ENCODE measurements at places on chromosomes 16 and 17.

DNA sequence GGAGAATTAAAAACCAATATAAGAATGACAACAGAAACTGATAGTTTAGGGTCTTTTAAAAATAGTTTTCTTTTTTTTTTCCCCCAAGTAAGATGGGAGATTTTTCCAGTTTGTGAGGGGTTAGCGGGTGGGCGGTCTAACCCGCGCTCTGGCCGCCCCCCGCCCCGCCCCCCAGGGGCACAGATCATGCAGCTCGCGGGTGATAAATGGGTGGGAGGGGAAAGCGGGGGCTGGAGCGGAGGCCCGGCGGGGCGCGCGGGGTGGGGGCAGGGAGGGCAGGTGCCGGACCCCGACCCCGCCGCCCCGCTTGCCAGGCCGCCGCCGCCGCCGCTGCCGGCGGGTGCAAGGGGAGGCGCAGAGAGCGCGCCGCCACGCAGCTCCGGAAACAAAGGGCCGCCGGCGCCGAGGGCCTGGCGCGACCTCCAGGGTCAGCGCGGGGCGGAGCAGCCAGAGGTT, 60.1 kb upstream of the GSE1 start:
- DNase-seq: no peak

DNA sequence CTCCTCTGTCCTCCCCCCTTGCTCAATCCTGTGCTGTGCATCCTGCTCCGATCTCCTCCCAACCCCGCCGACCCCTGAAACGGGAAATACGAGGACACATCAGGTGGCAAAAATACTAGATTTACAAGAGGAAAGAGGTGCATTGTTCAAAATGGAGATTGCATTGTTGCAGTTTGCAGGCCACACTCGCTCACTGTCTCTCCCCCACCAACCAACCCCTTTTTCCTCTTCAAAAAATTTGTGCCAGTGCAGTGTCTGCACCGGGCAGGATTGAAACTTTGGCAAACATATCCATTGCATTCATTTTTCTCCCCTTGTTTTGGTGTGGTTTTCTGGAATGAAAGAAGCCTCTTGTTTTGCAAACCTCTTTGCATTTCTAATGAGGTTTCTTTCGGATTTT, 61.0 kb downstream of the RNF135 start:
- DNase-seq: no peak

- DNase-seq: no peak
Measured at GRCh38 chr16:64846966-64847365, 274.9 kb downstream of the CDH11 start.

DNA sequence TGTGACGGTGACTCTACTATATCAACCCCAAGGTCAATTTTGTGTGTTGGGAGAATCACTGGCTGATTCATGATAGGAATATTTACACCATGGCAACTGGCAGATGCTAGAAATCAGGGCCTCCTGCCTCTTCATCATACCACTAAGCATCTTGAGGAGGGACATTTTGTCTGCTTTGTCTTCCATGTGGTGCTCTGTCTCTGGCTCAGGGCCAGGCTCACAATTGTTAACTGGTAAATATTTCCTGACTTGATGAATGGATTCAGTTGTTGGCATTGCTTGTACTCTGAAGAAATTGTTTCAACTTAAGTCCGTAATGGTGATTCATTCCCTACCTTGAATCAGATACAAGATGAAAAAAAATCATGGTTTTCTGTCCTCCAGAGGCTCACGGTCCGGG, 292.7 kb downstream of the HAPSTR1 start:
- no peak for DNase-seq

- DNase-seq: peak; percentile 14
Measured at GRCh38 chr16:12661656-12662172, 142.0 kb downstream of the CPPED1 start.

GRCh38 chr16:66847533-66848067, 3.4 kb downstream of the CA7 start:
- DNase-seq: no peak

DNA sequence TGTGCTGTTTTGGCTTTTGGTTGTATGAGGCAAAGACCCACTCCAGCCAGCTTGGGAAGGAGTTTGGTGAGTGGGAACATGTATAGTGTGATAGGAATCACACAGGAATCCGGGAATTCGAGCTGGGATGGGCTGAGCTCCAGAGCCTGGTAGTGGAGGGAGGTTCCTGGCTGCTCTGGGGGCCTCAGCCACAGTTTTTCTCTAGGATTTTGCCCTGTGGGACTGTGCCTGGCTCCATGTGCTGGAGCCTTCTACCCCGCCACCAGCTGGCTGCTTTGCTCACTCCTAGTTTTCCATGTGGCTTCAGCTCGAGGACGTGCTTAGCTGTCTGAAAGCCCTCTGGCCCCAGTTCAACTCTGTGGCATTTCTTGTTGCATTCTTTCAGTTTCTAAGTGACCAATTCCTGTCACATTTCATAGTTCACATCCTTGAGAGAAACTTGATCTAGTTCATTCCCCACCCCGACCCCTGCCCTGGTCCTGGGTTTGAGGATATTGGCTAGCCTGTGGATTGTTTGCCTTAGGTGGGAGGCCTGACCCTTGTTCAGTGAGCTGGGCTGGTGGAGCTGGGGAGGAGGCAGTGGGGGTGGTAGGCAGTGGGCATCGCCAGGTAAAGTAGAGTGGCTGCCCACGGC, 5.0 kb downstream of the SEC14L1 start:
- peak; percentile 19 for DNase-seq

GRCh38 chr16:85465328-85466303, 147.5 kb upstream of the GSE1 start:
- DNase-seq: no peak

DNA sequence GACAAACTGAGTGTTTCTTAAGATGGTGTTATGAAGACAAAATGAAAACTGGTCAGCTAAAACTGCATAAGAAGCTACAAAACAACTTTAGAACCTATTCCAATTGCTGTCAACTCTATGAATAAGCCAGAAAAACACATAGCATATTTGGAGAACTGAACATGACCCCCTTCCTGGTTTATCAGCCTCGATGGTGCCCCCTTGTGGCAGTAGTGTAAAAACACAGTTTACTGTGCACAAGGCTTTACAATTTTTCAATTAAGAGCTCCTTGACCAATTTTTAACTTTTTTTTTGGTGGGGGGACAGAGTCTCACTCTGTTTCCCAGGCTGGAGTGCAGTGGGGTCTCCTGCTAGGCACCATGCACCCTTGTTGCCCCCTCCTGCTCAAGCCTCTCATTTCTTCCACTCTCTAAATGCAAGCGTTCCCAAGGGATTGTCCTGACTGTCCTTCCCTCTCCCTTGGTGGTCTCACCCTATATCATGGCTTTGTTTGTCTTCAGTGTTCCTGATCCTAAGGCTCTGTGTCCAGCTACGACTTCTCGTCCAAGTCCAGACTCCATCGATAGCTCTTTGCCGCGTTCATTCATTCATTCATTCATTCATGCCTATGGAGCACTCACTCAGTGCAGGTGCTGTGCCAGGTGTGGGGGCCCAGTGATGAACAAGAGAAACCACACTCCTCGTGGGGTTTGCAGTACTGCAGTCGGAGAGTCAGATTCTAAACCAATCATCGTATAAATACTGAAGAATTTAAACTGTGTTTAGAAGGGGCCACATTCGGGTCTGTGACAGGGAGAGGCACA, 7.5 kb downstream of the EIF1 start:
- DNase-seq: peak; percentile 76

- DNase-seq: no peak
Measured at GRCh38 chr17:3981455-3981854, 17.2 kb upstream of the ATP2A3 start.

GRCh38 chr17:29099527-29099926, 56.6 kb downstream of the PIPOX start:
- no peak for DNase-seq

- no peak for DNase-seq
Measured at GRCh38 chr17:79057737-79058385, 16.8 kb upstream of the ENGASE start.

GRCh38 chr16:9567666-9568065, 476.2 kb downstream of the HAPSTR1 start:
- DNase-seq: peak; percentile 0

DNA sequence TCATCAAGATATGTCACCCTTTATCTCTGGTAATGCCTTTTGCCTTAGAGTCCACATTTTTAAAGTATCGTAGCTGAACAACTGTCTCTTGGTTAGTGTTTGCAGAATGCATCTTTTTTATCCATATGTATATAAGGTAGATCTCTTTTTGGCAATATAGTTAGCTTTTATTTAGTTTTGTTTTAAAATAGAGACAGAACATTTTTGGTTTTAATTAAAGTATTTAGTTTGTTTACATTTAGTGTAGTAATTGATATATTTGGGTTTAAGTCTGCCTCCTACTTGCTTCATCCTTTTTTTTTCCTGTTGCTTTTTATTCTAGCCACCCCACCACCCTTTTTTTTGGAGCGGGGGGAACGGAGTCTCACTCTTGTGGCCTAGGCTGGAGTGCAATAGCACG, 184.6 kb upstream of the CHMP6 start:
- DNase-seq: no peak

DNA sequence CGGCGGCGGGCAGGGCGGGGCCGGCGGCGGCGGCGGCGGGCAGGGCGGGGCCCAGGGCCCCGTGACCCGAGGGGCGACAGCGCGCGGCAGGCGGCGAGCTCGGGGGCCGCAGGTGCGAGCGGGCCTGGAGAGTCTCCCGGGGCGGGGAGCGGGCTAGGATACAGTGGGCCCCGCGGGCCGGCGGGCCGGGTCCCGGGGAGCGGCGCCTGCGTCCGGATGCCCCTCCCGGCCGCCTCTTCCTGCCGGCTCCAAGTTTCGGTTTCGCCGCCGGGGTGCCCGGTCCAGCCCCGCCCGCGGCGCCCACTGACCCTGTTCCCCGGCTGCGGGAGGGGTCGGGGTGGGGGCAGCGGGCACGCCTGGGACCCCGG, at the start of gene RNF213:
TSS of gene RNF213 (plus strand) at position 62 of the 368 bp plus-strand sequence. CDS start 2,830 bp downstream, outside the sequence.
- no peak for DNase-seq

DNA sequence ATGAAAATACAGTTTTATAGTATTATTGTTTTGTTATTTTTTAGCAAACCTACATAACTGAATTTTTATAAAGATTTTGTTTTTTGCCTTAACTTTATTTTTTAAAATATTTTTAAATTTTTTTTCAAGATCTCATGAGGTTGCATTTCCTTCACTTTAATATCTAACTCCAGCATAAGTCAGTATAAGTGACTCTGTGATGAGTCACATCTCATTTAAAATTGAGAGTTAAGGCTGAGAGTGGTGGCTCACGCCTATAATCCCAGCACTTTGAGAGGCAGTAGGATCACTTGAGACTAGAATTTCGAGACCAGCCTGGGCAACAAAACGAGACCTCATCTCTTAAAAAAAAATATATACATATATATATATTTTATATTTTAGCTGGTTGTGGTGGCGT, 44.0 kb downstream of the NLK start:
- DNase-seq: no peak

- DNase-seq: no peak
Measured at GRCh38 chr16:57828272-57829161, 26.2 kb upstream of the KIFC3 start.

- DNase-seq: no peak
Measured at GRCh38 chr16:12061336-12062055, 85.0 kb downstream of the SNX29 start.

DNA sequence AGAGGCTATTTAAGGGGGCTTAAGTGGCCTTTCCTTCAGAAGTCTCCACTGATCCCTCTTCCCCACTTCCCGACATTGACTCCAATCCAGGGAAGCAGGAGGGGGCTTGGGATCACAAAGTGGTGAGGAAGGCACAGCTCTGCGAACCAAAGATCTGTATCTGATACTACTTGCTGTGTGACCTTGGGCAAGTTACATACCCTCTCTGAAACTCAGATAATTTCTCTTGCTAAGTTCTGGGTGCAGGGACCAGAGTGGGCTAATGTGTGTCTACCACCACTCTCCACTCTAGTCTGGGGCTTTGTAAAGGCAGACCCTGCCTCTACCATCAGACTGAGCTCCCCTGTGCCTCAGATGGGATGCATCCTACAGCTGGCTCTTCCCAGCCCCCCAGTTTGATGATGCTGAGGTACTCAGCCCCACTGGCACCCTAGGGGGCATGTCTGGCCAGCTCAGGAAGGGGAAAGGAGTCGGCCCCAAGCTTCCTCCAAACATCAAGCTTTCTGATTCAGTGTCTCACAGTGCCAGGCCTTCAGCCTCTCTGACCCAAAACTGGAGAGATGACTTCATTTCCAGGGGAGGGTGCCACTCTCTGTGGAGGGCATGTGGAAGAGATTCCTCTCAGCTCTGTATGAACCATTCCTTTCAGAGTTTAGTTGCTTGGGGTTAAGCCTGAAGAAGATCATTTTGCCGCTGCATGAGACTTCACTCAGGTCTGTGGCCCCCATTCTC, 10.9 kb downstream of the DLX4 start:
- no peak for DNase-seq

GRCh38 chr17:53058031-53058430, 764.7 kb upstream of the KIF2B start:
- DNase-seq: no peak

DNA sequence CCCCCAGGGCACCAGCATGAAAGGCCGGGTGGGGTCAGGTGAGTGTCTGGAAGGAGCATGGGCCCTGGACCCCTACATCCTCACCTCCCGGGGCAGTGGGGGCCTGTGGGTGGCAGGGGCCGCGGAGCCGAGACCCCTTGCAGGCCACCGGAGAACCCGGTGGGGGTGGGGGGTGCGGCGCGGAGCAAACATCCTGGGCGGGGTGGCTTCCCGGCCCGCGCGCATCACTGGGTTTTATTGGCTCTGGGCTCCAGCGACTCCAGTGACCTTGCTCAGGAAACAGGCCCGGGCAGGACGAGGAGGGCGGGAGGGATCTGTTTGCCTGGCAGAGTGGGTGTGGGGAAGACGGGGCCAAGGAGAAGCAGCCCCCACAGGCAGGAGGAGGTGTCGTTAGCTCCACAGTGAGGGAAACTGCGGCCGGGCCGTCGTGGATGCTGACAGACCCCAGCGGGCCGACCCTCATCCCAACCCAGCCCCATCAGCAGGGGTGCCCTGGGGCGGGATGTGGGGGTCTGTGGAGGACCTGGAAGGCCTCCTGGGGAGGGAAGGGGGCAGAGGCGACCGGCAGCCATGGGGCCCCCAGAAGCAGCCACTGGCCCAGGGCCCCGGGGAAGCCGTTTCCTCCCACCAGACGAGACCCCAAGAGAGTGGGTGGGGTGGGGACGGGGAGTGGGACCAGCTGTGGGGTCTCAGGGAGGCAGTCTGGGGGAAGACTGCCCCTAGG, 10.6 kb downstream of the SSTR5 start:
- no peak for DNase-seq

GRCh38 chr17:73430165-73430680, 118.4 kb upstream of the CDC42EP4 start:
- DNase-seq: no peak

DNA sequence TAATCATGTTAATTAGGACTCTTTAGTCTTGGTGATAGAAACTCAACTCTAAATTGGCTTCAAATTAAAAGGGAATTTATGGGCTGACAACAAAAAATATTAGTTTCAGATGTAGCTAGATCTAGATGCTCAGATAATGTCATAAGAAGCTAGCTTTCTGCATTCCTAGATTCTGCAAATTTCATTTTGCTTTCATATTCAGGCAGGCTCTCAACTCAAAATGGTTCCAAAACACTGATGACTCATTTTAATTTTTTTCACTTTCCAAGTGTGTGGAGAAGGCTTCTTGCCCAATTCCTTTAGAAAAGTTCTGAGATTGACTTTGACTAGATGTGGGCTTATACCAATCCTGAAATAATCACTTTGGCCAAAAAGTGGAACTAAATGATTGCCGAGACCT, 236.7 kb upstream of the GOT2 start:
- peak; percentile 1 for DNase-seq

- DNase-seq: peak; percentile 16
Measured at GRCh38 chr16:88754912-88755744, 29.9 kb downstream of the PIEZO1 start.
